ENCODE measurements at places on chromosomes 6 and 20.

DNA sequence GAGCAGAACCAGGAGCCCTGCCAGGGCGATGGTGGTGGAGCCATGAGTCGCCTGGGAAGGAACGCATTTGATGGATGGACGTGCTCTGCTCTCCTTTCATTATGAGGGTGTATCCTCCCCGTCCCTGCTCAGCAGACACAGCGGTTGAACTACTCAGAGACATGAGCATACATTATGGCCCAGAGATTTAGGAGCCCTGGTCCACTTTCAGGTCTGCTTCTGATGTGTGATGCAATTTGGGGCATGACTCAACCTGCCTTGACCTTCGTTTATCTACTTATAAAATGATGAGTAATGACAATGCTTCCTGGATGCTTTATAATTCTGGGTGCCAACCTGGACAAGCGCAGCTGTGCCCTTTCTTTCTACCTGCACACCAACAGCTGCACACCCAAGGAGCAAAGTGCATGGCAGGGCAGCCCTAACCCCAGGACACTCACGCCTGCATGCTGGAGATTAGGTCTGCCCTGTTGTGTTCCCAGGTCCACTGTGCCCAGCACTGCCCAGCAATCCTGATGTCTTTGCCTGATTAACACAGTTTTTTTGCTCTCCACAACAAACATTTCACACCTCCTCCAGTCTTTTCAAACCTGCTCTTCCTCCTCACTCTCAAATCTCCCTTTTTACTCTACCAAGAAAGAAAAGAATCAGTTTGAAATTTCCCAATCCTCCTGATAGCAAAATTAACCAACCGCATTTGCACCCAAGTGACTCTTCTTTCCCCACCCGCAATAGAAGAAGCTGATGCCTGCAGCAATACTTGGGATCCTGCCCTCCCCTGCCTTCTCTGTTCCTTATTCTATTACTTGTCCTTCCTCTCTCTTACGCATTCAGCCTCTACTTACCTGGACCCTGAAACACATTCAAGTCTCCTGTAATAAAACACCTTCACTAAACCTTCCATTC, 81.2 kb downstream of the EZR start:
- no peak for DNase-seq

GRCh38 chr20:18032977-18033892, 24.5 kb downstream of the OVOL2 start:
- no peak for DNase-seq

- no peak for DNase-seq
Observed at GRCh38 chr6:91678679-91679446, 1092.0 kb upstream of the MAP3K7 start.

DNA sequence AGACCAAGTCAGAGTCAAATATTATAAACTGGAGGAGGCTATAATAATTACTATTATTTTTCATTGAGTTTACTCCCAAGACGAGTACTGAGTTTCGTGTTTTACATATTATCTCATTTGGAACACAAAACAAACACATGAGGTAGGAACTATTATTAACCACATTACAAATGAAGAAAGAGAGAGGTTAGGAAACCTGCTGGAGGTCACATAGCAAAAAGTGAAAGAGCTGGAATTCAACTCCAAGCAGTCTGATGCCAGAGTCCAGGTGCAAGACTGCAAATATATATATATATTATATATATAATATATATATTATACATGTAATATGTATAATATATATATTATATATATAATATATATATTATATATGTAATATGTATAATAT, 7.3 kb downstream of the RNF24 start:
- no peak for DNase-seq

DNA sequence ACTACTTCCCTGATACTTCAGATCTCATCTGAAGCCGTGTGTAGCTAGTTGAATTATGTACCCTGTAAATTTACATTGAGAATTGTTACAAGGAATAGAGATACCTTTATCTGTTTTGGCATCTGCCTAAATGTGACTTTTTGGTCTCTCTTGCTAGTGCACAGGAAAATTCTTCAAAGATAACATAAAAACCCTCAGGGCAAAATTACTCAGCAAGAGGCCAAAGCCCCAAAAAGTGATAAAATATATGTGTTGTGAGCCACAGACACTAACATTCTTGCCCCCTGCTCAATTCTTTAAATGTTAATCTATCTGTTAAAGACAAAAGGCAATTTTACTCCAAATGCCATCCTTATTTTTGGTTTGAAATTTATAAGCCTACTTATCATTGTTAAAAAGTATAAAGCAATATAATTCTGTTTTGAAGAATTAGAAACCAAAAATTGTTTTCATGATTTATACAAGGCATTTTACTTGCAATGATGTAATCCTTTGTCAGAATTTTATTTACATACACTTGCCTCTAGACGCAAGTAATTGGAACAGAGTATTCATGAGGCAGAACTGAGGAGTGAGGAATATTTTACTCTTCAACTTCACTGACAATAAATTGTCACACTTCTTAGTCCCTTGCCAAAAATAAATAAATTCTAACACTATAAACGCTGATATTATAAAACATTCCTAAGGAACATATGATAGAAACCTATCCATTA, 186.2 kb downstream of the EPM2A start:
- DNase-seq, result no peak

DNA sequence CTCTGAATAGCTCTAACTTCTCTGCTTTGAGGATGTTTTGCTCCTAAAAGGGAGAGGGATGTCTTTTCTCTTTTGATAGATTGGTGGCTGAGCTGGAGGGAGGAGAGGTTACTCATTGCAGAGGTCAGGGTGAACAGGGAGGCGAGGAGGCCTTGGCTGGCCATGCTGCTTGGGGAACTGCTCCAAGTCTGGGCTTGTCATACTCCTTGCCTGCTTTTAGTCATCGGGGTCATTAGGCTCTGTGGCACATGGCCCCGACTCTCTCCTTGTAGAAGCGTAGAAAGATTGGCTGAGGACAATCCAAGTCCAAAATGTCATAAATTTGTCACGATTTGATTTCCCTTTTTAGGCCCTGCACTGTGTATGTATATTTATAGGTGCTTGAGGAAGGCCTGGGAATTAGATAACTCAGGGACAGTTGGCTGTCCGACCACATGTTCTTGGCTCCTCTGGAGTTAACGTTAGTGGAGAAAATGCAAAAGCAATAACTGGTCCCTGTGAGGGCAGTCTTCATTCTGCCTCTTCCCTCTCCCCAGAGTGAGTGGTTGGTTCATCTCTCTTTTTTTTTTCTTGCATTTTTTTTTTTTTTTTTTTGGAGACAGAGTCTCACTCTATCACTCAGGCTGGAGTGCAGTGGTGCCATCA, 160.1 kb downstream of the SCP2D1 start:
- DNase-seq, result no peak

DNA sequence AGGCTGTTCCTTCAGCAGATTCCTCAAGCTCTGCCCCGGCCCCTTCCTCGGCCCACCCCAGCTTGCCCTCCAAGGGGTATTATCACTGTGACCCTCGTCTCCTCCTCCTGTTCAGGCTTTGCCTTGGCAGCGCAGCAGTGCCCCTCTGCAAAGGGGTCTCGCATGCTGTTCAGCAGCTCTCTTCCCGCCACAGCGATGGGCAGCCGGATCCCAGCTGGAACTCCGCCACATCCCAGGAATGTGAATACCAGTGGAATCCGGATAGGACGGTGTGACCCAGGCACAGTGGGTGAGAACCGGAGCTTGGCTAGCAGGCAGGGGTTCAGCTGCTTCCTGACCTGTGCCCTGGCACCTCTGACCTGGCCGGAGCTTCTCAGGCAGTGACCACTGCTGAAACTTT, 52.9 kb downstream of the RNASET2 start:
- DNase-seq, result no peak

DNA sequence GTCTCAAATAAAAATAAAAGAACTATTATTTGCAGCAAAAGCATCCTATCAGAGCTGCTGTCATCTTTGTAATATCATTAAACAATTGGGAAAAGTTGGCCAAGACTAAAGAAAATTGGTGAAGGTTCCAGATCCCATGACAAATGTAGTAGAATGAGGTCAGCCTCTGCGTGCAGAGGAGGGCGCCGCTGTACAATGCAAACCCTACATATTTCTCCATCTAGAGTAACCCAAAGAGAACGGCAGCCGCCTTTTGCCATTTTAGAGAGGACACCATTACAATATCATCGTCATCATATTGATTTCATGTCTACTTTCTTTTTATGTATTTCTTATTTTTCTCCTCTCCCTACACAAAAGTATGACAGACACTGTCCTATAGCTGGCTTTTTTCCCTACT, 59.5 kb downstream of the ZMYND8 start:
- DNase-seq, result no peak

GRCh38 chr20:23311947-23312506, 38.6 kb upstream of the NXT1 start:
- no peak for DNase-seq

DNA sequence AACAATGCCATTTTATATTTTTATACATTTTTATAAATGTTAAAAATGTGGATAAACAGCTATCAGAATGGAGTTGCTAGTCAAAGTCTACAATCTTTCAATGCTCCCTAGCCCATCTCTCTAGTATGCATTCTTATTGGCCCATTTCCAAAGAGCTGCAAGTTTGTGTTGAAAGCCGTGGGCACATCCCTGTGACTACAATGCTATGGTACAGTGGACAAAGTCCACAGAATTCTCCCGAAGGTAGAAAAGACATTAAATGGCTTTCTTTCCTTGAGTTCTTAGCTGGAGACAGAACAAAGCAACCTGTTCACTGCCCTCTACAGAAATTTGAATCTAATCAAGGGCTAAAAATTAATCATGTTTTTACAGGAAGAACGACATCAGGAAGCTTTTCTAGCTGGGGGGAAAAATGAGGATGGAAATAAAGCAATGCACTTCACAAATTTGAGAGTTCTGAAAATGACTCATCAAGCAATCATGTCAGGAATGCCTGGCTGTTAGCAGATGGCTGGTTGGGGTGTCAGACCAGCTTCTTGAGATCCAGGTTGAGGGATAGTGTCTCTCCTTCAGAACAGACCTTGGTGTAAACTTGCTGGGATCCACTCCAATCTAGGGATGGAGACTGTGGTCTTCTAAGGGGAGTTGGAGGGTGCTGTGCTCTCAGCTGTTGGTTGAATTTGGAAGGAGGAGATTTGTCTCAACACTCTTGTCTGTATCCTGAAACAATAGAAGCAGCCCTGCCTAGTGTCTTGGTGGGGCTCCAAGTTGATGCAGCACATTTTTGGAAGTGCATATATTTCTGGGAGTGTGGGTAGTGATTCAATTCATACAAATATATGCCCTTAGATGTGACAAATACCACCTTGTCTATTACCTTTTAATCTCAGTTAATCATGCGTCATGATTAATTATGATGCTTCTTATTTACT, 143.4 kb upstream of the PHACTR1 start:
- DNase-seq, result no peak

DNA sequence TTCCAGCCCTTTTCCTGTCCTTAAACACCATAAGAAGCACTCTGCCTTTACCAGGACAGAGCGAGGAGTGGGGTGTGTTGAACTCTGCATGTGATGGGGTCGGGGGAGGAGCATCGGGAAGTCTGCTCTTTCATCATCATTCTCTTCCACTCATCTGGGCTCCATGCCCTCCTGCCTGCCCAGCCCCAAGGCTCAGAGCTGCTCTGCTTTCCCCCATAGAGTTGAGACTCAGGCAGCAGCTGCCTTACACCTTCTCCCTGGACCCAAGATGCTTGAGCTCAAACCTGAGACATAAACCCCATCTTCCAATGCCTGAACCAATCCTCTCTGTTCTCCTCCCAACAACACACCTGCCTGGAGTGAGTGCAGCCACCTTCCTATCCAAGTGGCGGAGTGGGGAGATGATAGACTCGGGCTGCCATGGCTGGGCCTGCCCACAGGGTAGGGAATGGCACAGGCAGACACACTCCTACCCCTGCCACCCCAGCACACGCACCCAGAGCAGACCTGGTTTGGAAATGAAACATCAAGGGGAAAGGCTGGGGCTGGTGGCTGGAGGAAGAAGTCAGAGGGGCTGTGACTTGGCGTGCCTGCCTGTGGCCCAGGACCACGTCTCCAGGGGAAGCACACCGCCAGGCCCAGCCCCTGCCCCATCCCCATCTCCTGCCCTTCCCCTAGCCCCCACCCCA, 28.4 kb downstream of the TFEB start:
- DNase-seq, result no peak

- DNase-seq, result no peak
Observed at GRCh38 chr20:50842821-50843220, 48.0 kb downstream of the BCAS4 start.

Data from stimulated activated CD8-positive, alpha-beta memory T cell treated with anti-CD3 and anti-CD28 coated beads, Interleukin-4, amount 100 ng/mL, for 1 hour (primary cell).